Fibroblast of skin of left quadriceps (primary cell): ENCODE measurements at places on chromosomes 13 and 19.

GRCh38 chr13:110319774-110320509, 12.9 kb downstream of the COL4A2 start:
- DNase-seq, result no peak

DNA sequence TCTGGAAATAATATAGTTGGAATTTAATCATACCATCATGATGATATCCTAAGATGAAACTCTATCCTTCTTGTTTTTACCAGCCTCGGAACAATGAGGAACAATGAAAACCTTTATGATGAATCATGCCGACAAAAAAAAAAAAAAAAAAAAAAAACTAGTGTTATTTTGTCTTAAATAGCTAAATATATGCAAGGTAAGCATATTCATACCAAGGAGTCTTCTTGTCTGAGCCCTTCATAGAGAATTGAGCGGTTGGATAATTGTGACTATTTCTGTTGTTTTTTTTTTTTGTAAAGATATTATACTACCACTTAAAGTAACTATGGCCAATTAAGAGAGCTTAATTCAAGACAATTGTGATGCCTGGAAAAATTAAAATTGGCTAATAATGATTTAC, 244.0 kb upstream of the PCDH9 start:
- no peak for DNase-seq

DNA sequence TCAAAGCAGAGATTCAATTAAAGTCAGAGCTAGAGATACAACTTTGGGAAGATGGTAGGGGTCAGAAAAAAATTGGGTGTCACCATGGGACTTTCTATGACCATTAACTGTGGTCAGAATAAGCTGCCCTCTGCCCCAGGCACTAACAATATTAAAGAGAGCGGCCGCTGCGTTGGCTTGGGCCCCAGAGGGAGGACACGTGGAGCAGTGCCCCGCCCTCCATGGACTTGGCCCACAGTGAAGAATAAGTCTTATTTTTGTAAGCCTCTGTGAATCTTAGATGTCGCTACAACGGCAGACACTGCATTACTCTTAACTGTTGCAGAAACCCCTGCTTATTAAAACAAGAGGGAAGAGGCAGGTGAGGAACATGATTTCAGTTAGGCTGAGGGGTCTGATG, 172.7 kb downstream of the UQCRFS1 start:
- DNase-seq, result no peak

- DNase-seq, result peak; percentile 67
Observed at GRCh38 chr19:19033426-19034203, at the start of the genes ARMC6 and SUGP2. TSS of gene ARMC6 (plus strand) at chr19:19033603. CDS start at chr19:19034210, 607 bp downstream. TSS of gene SUGP2 (minus strand) at chr19:19033517. CDS start at chr19:19031071, 2,446 bp downstream.

GRCh38 chr13:23105051-23105450, 75.7 kb upstream of the SGCG start:
- no peak for DNase-seq

- DNase-seq, result no peak
Observed at GRCh38 chr19:51712461-51713081, 11.2 kb downstream of the HAS1 start.

GRCh38 chr13:36806102-36806501, 12.9 kb upstream of the RFXAP start:
- DNase-seq, result no peak

DNA sequence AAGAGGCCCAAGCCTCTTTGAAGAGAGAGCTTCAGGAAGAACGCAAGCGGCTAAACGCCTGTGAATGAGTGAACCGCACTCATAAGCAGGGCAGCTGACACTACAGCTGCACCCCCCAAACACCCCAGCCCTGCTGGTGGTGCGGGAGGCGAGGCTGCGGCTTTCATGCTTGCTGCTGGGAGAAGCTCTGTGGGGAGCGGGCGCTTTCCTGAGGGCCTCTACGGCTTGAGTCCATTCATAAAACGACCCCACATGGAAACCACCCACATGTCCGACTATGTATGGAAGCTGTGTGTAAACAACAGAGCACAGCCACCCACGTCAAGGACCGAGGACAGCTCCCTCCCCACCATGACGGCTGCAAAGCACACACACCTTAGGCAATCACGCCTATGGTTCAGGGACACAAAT, 5.5 kb downstream of the AP3D1 start:
- no peak for DNase-seq

DNA sequence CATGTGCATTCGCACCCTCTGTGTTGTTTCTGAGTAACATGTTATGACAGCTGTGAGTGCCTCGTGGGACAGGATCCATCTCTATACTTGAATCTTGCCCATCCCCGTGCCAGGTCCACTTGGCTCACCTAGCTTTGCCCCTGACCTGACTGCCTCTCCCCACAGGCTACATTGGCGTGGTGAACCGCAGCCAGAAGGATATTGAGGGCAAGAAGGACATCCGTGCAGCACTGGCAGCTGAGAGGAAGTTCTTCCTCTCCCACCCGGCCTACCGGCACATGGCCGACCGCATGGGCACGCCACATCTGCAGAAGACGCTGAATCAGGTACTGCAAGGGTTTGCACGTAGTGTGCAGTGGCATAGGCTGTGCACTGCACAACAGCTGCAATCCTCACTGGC, 53.2 kb downstream of the TMED1 start:
- no peak for DNase-seq

DNA sequence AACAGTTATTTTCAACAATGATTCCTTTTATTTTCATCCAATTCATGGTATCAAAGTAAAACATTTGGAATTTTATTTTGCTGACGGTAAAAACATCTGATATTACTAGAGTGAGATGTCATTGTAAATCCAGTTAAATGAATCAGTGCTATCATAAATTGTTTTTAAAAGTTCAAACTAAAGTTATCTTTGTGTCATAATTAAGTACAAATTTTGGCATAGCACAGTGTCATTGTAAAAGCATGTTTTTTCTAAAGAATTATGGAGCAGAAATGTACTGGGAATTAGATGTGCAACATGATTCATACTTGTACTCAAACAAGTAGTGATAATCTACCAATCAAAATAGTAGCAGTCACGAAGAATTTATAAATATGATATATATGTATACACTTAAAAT, 92.8 kb downstream of the FAM216B start:
- DNase-seq, result no peak

GRCh38 chr13:95184317-95184716, 116.9 kb downstream of the ABCC4 start:
- no peak for DNase-seq

GRCh38 chr13:49060678-49061387, 85.1 kb downstream of the FNDC3A start:
- no peak for DNase-seq

- no peak for DNase-seq
Observed at GRCh38 chr13:47109028-47109427, 212.2 kb upstream of the HTR2A start.

GRCh38 chr19:39377373-39378362, 13.2 kb downstream of the PAF1 start:
- DNase-seq, result no peak

GRCh38 chr13:49064476-49064875, 88.8 kb downstream of the FNDC3A start:
- DNase-seq, result no peak

DNA sequence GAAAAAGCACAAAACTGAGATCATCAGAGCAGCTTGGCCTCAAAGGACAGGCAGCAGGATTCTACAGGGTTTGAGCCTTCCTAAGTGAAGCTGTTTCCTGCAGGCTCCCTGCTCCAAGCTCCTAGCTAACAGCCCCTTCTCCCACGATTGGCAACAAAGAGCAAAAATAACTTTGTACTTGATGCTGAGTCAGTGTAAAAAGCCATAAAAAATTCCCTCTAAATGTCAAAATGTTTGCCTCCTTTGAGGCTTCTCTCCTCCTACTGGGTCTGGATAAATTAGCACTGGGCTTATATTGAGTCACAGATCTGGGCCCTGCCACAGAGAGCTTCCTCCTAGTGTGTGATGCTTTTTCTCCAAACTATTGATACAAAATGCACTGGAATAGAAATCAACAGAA, 153.3 kb downstream of the TNFRSF19 start:
- DNase-seq, result peak; percentile 69

GRCh38 chr19:7119582-7119981, 50.1 kb downstream of the ZNF557 start:
- no peak for DNase-seq

DNA sequence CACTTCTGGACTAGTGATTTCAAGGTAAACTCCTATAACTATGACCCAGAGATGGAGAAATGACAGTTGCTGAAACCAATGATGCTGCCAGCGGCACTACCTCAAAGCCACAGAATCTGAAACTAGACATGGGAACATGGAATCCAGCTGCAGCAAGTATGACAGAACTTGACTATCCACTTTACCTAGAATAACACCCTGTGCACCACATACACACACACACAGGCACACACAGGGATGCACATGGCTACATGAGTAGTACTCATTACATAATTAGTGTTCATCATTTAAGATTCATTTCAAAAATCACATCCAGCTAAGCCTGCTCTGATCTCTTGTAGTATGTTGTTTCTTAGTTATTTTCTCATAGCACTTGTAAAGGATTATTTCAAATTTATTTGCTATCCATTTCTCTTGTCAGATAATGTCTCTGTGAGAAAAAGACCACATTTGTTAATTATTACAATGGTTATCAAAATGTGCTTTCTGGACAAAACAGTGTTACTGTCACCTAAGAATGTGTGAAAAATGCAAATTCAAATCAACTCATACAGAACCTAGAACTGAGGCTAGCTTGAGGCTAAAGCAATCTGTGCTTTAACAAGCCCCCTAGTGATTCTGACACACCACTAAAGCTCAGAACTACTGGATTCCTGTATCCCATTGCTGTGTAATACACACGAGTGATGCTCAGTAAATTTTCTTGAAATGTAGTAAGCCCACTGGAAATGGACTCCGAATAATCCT, 59.4 kb downstream of the WTIP start:
- DNase-seq, result no peak

- no peak for DNase-seq
Observed at GRCh38 chr19:4491446-4491845, 19.3 kb downstream of the HDGFL2 start.

GRCh38 chr13:73870036-73870741, 264.0 kb downstream of the KLF12 start:
- DNase-seq, result peak; percentile 44

- DNase-seq, result no peak
Observed at GRCh38 chr19:55303477-55303876, 19.7 kb downstream of the BRSK1 start.
